ENCODE measurements at places on chromosomes 1 and 21. TPM values are rescaled to one million over a fixed set of nuclear protein-coding genes. Genes with fewer than 3 reads are reported as not detected.

LY9 gene
- total RNA-seq = 0.41 TPM

SERPINC1 gene
- not detected for total RNA-seq

YBX1 gene
- 392 TPM for total RNA-seq

RAB3B gene
- not detected for total RNA-seq

SPRR4 gene
- not detected for total RNA-seq

PRDM16 gene
- 68.9 TPM for total RNA-seq

GUCA2B gene
- not detected for total RNA-seq

GFI1 gene
- 0.71 TPM for total RNA-seq

PRKACB gene
- 32.2 TPM for total RNA-seq
